Activated CD8-positive, alpha-beta memory T cell treated with anti-CD3 and anti-CD28 coated beads, Interleukin-2, amount 50 U/mL, for 48 hours (primary cell): ENCODE measurements at places on chromosomes 1 and 21.

DNA sequence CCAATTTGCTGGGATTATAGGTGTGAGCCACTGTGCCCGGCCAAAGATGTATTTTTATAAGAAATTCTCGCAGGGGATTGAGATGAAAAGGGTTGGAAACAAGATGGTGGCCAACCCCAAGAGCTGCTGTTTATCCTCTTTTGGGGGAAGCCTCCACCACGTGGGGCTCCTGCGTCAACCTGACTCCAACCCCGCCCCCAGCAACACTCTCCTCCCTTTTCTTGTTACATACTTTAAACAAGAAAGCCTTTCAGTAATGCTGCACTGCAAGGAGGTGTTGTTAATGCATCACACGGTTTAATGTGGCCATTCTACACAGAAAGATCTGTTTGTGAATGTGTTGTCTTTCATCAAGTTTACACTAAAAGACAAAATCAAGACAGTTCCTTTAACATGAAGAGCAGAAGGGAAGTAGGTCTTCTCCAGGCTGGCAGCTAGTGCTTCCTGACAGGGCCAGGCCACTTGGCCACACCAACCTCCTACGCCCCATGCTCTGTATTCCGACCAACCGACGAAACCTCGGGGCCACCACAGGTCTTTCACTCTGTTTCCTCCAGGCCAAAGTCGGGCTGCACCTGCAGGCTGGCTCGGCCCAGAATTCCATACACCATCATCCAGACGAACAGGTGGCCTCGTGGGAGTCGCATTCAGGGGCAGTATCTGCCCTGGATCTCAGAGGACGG, 25.9 kb downstream of the C2CD2 start:
- DNase-seq: no peak

DNA sequence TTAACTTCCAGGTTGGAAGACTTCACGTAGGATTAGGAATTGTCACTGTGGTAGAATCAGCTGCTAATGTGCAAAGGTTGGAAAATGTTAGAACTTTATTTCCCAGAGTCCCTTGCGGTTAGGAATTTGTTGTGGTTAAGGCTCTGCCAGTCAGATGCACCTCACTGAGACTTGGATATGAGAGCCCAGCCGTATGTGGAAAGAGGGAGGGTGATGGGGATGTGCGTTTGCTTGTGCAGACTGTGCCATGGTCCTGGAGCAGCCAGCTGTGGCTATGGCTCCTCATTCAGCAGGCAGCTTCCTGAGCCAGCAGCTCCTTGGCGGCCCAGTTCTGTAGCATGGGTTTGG, 12.5 kb downstream of the S100A10 start:
- no peak for DNase-seq

DNA sequence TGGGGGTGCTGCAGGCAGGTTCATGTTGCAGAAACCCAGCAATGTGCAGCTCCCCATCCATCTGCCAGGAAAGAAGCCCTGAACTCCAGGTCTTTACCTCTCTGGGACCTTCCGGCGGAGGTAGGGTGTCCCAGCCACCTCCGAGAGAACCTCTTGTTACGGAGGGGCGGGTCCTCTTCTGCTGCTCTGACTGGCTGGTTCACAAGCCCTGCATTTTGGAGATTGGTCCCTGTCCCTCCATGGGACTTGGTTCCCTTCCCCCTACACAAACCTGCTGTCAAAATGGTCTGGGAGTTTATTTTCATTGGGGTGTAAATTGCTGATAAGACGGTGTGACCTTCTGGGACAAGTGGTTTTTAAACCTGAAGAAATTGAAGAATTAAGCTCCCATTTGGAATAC, 8.0 kb upstream of the CELSR2 start:
- no peak for DNase-seq

- DNase-seq: no peak
Measured at GRCh38 chr1:179757933-179758332, 14.8 kb downstream of the FAM163A start.

GRCh38 chr1:24859063-24860010, 70.7 kb downstream of the RUNX3 start:
- no peak for DNase-seq

- DNase-seq: peak; percentile 48
Measured at GRCh38 chr1:226637147-226637935, 88.8 kb downstream of the STUM start.

DNA sequence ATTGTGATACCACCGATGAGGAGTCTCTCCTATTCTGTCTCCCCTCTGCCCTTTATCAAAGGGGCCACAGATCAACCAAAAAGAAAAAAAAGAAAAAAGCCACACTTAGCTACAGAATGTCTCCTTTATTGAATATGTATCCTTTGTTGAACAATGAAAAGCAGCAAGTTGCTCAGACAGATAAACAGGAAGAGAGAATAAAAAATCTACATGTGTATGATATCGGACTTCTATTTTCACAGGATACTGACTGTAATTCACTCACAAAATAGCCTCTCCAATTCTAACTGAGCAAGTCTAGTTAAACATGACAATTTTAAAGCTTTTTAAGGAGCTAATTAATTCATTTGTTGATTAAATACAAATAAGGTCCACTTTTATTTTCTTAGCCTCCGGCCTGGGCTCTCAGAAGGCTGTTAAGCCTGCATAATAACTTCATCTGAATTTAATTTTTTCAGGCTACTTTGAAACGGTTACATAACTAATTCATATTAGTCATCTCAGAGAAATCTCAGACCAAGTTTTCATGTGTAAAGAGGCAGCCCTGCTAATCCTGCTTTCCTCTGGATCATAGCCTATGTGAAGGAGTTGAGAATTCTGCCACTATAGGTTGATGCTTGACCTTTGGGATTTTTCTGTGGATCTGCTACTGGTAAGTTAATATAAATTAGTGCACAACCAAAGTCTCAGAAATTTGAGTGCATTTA, 304.1 kb upstream of the NR5A2 start:
- no peak for DNase-seq

GRCh38 chr1:100302739-100303138, 36.7 kb downstream of the RTCA start:
- no peak for DNase-seq

DNA sequence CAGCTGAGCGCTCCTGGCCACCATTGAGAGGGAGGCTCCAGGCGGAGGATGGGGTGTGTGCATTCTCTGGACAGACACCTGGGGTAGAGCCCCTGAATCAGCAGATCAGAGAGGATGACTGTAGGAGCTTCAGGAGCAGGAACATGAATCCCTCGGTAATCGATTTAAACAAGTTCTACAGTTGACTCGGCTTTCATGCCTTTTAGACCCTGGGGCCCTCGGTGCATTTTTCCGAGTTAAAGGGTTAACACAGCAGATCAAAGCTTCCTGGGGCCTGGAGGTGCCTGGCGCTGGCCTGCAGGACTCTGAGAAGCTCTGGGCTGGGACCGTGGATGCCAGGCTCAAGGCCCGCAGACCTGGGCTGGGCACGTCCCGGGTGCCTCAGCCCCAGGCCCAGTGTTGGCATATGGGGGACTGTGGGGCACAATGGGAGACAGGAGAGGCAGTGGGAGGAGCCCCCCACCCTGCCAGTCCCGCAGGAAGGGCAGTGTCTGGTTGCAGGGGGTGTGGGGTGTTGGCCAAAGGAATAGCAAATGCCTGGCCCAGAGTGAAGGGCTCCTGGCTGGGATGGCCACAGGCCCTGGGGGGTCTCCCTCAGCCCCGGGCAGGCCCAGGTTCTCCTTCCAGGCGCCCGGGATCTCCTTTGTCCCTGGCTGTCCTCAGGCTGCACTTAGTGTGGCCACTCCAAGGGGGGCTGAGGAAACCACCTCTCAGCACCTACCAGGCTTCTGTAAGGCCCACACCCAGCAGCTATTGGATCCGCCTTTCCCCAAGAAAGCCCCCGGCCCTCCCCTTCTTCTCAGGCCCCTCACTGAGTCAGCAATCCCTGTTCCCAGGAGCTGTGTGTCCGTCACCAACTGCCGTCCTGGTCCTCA, 40.1 kb downstream of the SLX9 start:
- DNase-seq: no peak

GRCh38 chr1:235516862-235517446, 12.7 kb upstream of the B3GALNT2 start:
- no peak for DNase-seq

- DNase-seq: no peak
Measured at GRCh38 chr1:55519937-55520683, 304.9 kb upstream of the USP24 start.

GRCh38 chr1:94531664-94532063, 9.9 kb downstream of the F3 start:
- DNase-seq: no peak

GRCh38 chr1:172398970-172399755, 21.3 kb upstream of the C1orf105 start:
- DNase-seq: no peak

- DNase-seq: peak; percentile 57
Measured at GRCh38 chr1:22712502-22713271, 2.0 kb downstream of the EPHB2 start.

DNA sequence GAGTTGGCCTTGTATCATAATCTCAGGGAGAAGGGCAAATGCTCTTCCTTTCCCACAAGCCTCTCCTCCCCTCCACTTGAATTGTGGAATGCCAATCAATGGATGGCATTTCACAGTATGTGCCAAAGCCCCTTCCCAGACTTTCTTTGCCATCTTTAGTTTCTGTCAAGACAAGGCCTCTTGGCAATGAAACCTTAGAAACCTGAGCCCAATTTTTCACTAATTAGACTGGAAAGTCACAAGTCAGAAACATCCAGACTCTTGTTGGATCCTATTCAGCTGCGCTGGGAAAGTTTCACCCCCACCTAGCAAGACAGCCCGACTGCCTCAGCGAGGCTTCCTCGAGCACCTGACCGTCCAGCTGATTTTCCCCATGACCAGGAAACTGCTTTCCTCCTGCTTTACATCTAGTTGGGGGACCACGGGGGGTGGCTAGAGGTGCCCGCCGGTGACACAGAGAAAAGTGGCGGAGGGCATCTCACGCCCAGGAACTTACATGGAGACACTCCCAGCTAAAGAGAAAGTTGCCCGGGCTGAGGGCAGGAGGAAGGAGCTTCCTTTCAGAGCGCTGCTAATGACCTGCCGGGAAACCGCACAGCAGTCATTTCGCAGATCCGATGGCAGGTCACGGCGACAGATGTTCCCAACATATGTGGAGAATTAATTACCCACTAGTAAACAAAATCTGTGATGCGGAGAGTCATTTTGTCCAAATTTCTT, 302.6 kb upstream of the RRP15 start:
- no peak for DNase-seq

DNA sequence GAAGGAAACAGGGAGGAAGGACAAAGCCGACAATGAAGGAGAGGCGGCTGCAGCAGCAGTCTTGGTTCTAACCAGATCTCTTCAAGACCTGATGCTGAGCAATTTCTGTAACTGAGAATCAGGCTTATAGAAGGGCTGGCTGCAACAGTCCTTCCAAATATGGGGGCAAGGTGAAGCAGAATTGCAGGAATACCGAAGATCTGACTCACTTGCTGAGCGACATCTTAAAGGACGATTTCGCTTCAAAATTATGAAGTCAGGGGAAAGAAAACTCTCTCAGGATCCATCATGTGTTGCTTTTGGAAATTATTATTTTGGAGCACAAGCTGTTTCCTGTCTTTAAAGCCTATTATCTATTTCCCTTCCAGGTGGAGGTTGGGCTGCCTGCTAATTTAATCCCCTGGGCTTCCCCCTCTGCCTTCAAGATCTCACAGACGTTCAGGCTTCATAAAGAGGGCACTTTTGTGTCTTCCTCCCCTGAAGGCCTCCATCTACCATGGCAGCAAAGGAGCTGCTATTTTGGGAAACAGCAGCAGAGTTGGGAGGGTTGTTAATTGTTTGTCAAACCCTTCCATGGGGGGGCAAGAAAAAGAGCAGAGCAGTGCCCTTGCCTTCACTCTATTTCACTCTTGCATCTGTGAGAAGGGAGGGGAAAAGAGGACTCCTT, 10.8 kb upstream of the IER5 start:
- DNase-seq: no peak

DNA sequence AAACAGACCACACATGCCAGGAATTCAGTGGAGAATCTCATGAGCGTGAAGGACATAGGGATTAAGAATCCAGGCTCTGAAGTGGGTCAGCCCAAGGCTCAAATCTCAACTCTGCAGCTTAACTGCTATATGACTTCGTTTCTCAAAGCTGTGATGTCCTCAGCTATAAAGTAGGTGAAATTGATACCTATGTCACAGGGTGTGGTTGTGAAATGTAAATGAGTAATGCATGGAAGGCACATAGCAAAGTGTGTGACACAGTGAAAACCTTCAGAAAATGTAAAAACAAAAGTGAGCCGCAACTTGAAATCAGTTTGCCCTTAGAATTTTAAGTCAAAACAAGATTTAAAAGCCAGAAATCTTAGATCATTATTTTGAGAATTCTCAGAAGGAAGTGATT, 145.7 kb upstream of the PRMT6 start:
- no peak for DNase-seq

- no peak for DNase-seq
Measured at GRCh38 chr1:184329962-184330868, 56.6 kb upstream of the C1orf21 start.

- DNase-seq: no peak
Measured at GRCh38 chr1:57131701-57132394, 166.0 kb upstream of the C8B start.

DNA sequence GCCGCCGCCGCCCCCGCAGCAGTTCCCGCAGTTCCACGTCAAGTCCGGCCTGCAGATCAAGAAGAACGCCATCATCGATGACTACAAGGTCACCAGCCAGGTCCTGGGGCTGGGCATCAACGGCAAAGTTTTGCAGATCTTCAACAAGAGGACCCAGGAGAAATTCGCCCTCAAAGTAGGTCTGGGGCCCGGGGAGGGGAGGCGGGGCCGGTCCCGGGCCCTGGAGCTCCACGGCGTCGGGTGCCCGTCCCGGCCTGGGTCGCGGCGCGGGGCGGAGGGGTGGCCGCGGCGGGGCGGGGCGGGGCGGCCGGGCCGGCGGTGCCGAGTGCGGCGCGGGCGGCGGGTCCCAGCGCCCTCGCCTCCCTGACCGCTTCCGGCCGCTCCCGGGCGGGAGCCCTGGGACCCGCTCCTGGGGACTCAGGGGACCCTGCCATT, 646 bp downstream of the MAPKAPK2 start:
- peak; percentile 74 for DNase-seq

- DNase-seq: no peak
Measured at GRCh38 chr1:32274646-32275340, 17.1 kb upstream of the HDAC1 start.

DNA sequence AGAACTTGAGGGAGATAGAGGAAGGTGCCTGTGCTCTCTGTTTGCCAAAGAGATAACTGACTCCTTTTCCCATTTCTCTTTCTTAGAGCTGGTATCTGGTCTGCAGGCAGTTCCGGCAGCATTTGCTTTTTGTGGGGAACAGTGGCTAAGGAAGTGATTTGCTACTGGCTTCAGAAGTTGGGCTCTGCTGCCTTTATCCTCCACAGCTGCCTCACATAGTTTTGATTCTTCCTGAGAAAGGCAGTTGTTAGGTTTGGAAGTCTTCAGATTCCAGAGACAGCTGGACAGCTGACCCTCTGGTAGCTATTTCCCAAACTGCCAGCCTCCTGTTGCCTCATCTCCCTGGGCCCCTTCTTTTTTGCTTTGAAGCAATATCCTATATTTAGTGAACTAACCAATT, 62.6 kb upstream of the MACF1 start:
- no peak for DNase-seq

- peak; percentile 58 for DNase-seq
Measured at GRCh38 chr1:241356519-241357365, at the start of gene RGS7. Gene RGS7 (minus strand): TSS chr1:241357205.

- no peak for DNase-seq
Measured at GRCh38 chr1:175802407-175803123, 59.2 kb upstream of the TNR start.
